Activated CD4-positive, alpha-beta memory T cell treated with anti-CD3 and anti-CD28 coated beads, Interleukin-2, amount 10 ng/mL, durations not matched to agents 7 days and 5 days (primary cell): ENCODE measurements at places on chromosomes 3 and 15. TPM values are rescaled to one million over a fixed set of nuclear protein-coding genes. Genes with fewer than 3 reads are reported as not detected.

DNA sequence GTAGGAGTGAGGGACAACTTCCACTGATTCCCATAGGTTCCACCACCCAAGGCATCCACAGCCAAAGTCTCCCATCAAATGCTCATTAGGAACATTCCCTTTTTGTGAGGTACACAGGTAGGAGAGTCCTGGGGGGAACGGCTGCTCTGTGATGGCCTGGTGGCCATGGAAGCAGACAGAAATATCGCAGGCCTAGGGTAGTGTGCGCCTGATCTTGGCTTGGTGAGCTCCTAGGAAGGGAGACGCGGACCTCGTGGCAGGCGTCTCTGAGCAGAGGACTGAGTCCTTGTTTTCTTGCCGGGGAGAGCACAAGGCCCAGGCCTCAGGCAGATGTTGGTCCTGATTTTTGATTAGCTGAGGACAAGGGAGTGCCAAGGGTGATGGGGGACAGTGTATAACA is 99.5 kb downstream of the SNRPN start:
- no peak for DNase-seq
- H3K36me3 ChIP-seq = peaks cover 88% of the 10 kb centered on the region
- no peaks in the 10 kb centered on the region for H3K4me1 ChIP-seq
- no peak overlapping the region for H3K4me3 ChIP-seq
- no peaks in the 10 kb centered on the region for H3K27me3 ChIP-seq
- H3K27ac ChIP-seq = no peak overlapping the region

GRCh38 chr15:70589221-70589620 is 174.1 kb downstream of the UACA start:
- peaks cover 4% of the 10 kb centered on the region for H3K36me3 ChIP-seq
- H3K4me3 ChIP-seq = no peak overlapping the region
- peaks cover 23% of the 10 kb centered on the region for H3K27me3 ChIP-seq
- no peak overlapping the region for H3K27ac ChIP-seq
- no peak for DNase-seq

- H3K4me1 ChIP-seq = no peaks in the 10 kb centered on the region
- H3K27ac ChIP-seq = no peak overlapping the region
- no peak overlapping the region for H3K4me3 ChIP-seq
- H3K36me3 ChIP-seq = no peaks in the 10 kb centered on the region
- no peak for DNase-seq
Measured at GRCh38 chr3:99394831-99395778, 243.3 kb upstream of the COL8A1 start.

DNA sequence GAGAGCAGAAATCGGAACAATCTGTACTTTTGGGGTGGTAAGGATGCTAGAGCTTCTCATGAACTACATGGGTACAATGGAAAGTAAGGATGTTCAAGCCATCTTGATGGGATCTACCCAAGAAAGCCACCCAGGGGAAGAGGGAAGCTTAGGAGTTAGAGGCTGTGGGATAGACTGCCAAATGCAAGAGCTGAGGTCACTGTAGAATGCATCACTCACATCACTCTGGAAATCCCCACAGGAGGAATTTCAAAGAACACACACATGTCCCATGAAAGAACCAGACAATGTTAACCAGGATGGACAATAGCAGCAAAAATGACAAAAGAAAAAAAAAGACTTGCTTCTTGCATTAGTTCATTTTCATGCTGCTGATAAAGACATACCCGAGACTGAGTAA is 32.8 kb upstream of the UBE2E2 start:
- no peaks in the 10 kb centered on the region for H3K36me3 ChIP-seq
- DNase-seq = no peak
- no peaks in the 10 kb centered on the region for H3K27me3 ChIP-seq
- H3K27ac ChIP-seq = no peak overlapping the region
- H3K4me3 ChIP-seq = no peak overlapping the region

The SHC4 gene
- 2.8 TPM for total RNA-seq

DNA sequence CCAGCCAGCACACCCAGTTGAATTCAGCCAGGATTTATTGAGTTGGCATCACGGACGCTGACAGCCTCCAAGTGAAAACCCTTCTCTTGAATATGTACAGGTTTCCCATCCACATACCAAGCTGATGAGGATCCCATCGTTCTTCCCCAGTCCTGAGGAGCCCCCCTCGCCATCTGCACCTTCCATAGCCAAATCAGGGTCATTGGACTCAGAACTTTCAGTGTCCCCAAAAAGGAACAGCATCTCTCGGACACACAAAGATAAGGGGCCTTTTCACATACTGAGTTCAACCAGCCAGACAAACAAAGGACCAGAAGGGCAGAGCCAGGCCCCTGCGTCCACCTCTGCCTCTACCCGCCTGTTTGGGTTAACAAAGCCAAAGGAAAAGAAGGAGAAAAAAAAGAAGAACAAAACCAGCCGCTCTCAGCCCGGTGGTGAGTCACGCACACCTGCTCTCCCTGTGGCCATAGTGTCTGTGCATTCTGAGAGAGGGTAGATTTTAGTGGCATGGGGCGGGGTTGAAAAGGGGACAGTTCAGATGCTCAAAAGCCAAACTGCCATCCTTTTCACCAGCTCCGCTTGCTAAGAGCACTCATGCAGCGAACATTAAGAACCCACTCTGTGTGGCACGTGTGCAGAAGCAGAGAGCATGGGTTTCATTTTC is 51.2 kb downstream of the KLHL25 start:
- DNase-seq = no peak
- no peak overlapping the region for H3K27ac ChIP-seq
- peaks cover 74% of the 10 kb centered on the region for H3K36me3 ChIP-seq
